ENCODE measurements at places on chromosomes 2 and 18.

DNA sequence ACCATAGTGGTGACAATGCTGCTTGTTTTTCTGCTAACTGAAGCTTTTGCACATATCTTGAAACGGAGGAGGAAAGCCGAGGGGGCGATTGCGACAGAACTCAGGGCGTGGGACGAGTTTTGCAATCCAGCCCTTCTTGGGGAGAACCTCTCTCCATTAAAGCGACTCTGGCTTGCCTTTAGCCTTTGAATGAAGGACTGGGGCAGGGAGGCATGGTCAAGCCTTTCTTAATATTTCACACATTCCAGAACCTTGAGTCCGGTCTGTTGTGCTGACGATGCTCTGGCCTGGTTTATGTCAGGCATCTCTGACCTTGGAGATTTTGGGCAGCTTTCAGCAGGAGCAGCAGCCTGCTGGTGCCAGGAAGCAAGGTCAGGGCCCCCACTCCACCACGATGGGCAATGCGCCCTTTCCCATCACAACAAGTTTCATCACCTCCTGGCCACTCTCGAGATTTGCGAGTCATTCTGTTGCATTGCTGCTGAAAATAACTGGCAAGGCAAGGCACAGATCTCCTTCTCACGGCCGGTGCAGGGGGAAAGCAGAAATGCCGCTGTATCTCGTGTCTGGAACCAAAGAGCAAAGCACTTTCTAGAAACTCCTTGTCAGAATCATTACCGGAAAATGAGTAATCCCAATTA, 10.8 kb downstream of the EMILIN2 start:
- DNase-seq: no peak

DNA sequence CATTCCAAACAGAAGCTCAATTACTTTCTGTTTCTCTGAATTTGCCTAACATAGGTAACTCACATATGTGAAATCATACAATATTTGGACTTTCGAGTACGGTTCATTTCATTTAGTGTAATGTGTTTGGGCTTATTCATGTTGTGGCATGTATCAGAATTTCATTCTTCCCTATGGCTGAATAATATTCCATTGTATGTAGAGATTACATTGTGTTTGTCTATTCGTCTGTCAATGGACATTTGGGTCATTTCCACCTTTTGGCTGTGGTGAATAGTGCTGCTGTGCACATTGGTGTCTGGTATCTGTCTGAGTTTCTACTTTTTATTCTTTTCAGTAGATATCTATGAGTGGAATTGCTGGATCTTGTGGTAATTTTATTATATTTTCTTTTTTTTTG, 43.9 kb downstream of the LBH start:
- no peak for DNase-seq

DNA sequence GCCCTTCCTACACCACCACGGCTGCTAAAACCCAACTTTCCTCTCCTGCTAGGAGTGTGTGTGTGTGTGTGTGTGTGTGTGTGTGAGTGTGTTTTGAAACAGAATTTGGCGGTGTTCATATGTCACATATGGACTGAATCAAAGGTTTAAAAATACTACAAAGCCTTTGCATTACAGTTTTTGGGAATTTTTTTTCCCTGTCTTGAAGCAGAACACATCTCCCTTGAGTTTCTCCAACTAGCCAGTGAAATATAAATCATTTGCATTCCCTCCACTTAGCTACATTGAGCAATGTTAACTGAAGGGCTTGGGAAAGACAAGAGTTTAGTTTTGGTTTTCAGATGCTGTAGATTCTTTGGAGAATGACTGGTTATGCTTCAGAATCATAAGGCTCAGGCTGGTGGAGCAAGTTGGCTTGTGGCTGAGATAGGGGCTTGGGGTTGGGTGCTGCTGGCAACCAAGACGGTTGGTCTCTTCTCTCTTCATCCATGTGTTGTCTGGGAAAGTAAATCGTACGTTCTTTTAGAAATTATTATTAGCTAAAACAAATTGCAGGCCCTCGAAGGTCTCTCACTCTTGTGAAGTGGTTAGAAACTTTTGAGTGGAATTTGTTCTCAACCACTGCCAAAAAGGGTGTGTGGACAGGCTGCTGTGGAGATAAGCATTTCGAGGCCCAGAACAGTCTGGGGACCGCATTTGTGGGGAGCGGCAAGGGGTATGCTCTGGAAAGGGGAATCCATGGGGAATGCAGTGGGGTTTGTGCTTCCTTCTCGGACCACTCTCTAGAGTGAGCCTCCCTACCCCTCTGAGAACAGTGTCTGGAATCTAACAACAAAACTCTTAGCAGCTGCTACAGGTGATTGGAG, 1.4 kb downstream of the NRP2 start:
- no peak for DNase-seq

GRCh38 chr2:163735685-163736432, at the start of gene FIGN:
TSS of gene FIGN (minus strand) at chr2:163736008. CDS start at chr2:163734927, 1,081 bp downstream.
- peak; percentile 83 for DNase-seq

- no peak for DNase-seq
These were observed 49.5 kb downstream of the TFCP2L1 start for GRCh38 chr2:121235542-121235941.

GRCh38 chr18:75214332-75214690, 3.7 kb downstream of the TSHZ1 start:
- DNase-seq: no peak

DNA sequence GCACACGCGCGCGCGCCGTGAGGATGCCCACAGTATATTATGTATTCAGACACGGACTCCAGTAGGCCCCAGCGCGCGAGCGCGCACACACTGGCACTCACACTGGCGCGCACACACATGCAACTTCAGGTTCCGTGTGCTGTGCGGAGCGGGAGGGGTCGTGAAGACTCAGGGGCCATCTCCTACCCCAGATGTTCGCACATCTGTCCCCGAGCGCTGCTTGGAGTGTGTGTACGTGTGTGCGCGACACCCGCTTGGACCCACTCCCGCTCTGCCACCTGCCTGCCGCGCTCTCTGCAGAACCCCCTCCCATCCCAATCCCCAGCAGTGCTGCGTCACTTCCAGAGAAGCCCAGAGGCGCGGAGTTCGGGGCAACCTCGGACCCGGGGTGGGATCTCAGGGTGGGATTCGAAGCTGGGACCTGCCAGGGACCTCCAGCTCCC, 2.6 kb downstream of the NRP2 start:
- DNase-seq: no peak

DNA sequence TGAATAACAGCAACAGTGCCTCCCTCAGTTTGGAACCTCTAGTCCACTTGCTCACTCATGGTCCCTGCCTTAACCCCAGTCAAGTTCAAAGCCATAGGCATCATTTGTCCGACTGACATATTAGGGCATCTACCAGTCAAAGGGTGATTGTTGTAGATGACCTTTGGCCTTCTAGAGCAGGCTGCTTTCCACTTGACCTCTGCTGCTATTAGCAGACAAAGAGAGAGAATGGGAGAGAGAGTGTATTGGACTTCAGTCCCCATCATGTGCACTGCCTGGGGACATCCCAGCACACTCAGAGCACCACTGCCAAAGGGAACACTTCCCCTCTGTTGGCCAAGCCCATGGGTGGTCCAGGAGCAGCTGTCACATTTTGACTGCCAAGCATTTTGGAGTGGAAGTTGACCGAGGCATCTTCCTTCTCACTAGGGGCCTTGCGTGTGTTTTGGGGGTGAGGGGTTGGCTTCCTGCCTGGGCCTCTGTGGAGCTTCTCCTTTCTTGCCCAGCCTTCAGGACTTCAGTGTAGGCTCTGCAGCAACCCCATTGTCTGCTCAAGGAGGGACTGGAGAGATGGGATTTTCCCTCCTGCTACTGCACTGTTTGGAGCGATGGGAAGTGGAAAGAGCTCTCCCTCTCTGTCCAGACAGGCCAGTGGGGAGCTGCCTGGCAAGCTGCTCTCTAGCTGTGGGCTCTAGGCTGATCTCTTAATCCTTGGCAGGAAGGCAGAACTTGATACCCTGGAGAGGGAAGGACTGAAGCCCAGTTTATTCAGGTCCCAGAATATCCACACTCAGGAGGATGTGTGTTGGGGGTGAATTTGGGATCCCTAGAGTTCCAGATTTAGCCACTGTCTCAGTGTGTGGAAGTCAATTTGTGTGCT, 68.1 kb downstream of the TMEM247 start:
- no peak for DNase-seq

DNA sequence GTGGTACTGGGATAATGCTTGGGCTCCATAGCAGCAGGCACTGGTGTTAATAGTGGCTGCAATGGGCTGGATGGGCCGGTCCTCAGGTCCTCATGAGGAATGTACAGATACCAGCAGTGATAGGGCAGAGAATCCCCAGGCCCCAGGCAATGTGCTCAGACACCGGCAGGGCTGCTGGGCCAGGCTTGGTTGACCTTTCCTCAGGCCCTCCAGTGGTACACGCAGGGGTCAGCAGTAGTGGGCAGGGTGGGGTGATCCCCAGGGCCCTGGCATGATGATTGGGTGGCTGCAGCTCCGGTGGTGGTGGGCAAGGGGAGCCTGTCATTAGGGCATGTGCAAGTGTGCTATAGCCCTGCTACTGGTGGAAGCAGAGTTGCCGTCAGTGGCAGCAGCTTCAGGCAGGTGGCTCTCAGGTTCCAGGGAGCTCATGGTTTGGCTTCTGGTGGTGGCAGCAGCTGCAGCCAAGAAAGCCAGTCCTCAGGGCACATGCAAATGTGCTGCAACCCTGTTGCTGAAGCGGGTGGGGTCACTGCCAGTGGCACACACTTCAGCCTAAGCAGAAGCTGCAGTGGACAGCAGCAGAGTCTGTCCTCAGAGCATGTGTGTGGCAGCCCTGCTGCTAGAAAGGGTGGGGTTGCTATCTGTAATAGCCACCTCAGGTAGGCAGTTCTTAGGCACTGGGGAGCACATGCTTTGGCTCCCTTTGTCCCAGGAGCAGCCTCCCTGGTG, 56.8 kb downstream of the CCNT2 start:
- DNase-seq: no peak

- DNase-seq: no peak
These were observed 53.4 kb downstream of the LPIN1 start for GRCh38 chr2:11799826-11800225.

DNA sequence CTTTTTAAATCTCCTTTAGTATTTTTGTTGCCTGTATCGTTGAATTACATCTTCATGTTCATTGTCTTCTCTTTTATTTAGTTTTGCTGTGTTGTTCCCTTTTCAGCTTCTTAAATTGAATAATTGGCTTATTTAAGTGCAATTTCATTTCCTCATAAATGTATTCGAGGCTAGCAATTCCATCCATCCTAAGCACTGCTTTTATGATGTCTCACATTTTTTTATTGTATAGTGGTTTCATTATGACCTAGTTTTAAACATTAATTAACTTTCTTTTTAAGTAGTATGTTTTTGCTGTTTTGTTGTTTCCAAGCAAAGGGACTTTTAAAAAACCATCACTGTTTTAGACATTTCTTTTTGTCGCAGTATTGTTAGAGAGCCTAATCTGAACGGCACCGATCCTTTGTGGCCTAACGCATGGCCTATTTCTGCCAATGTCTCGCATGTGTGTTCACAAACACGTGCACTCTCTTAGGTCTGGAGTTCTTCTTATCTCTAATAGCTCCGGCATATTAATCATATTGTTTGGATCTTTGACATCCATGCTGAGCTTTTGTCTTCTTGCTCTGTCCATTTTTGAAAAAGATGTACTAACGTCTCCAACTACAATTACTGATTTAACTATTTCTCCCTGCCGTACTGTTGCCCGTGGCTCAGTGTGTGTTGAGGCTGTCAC, 59.6 kb upstream of the ZNF516 start:
- DNase-seq: no peak

GRCh38 chr18:5568416-5568815, 24.6 kb upstream of the EPB41L3 start:
- DNase-seq: no peak

DNA sequence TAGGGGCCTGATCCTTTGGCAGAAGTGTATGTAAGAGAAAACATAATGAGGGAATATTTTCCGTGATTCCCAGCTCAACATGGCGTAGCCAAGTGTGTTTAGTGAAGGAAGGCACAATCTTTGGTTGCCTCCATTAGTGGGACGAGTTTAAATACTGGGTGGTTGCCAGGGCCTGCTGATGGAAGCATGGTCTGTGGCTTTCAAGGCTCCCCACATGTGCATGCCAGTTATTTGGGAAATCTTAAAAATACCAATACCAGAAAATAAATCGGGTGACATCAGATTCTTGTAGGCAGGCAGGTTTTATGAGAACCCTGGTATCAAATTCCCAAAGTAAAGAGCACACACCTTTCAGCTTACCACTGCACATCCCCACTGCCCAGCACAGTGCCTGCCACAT, 7.1 kb downstream of the MYL12A start:
- no peak for DNase-seq

- DNase-seq: no peak
These were observed 2.5 kb downstream of the ATP9B start for GRCh38 chr18:79071503-79072210.

DNA sequence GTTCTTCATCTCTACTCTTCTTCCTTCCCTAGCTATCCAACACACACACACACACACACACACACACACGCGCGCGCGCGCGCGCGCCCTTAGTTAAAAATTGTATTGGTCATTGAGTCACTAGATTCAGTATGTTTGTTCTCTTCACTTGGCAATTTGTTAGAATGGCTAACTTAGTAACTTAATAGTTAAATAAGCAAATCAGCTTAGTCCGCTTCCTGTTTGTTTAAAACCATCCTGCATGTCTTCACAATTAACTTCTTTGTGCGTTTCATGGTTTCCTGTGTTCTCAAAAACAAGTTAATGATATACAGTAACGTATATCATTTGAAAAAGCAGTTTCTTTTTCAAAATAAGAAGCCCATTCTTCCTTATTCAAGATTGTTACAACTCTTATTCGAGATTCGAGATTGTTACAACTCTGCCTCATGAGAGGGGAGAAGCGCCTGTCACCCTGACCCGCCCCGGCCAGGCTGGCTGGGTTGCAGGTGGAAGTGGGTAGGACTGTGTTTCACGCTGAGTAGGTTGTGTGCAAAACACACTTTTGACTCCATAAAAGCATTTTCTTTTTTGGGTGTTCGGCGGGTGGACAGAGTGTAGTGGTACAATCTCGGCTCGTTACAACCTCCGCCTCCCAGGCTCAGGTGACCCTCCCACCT, 9.5 kb upstream of the CNNM3 start:
- no peak for DNase-seq

DNA sequence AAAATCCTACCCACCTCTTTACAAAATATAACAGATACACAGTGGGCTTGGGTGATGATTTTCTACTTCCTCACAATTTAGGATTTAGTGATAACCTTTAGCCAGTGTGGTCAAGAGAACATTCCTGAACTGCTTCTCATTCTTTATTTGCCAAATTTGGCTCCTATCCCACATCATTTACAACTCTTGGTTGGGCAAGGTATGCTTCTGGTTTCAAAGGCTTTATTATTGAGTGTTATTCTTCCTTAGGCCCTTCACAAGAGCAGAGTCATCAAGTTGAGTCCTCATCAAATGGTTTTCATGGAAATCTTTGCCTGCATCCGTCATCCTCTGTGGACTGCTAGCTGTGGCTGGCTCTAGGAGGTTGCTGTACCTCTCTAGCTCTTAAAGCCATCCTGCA, 472.0 kb upstream of the ETAA1 start:
- no peak for DNase-seq

- no peak for DNase-seq
These were observed 79.7 kb upstream of the LRATD1 start for GRCh38 chr2:14552818-14553217.

DNA sequence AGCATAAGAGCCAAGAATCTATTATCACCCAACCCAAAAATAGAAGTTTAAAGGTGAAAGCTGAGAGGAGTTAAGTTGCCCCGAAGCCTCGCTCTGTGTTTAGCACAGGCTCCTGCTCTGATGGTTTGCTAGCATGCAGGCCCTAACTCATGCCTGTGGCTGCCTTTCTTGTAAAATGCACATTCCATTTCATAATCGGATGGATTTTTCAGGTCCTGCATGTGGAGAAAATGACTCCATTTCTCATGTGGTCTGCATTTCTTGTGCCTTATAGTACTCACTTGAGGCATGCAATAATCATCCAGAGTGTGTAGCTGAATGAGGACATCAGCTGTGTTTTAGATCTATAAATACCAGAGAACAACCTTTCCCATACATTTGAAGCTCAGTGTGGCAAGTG, 381.8 kb downstream of the CPS1 start:
- no peak for DNase-seq
